ENCODE measurements at places on chromosomes 6 and 20.
A peak's percentile ranks its signal among the peaks of the same experiment; 100 is the strongest.

DNA sequence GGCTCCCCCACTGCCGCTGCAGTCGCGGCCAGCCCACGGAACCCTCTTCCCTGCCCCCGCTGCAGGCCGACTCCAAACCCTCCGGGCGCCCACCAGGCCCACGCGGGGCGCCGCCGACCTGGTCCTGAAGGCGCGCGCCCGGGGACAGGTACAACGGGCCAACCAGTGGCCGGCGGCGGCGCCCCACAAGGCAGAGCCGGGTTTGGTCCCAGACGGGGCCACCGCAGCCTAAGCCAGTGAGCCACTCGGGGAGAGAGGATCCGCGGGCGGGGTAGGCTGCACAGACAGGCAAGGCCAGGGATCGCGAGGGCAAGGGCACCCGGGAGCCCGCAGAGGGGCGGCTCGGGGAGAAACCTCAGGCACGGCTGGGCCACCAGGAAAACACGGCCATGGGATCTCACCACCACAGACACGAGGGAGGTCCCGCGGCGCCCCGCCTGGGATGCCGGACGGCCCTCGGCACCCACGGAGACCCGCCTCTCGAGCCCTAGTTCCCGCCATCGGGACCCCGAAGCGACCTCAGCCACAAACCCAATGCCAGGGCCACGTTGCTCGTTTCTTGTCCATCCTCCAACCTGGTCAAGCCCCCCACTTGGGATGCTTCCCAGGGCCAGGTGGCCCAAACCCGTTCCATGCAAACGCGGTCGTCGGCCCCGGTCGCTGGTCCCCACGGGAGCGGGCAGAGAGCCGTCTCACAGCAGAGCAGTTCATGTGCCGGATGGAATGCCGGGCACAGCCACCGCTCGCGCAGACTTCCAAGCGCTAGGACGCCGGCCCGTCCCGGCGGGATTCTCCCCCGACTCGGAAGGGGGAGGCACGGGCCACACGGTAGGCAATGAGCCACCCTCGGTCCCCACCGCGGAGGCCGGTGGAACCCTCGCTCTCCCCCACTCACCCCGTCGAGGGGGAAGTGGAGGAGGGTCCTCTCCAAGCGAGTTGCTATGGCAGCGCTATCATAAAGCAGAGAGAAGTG, 1956.6 kb upstream of the DEFB115 start:
- H3K36me3 ChIP-seq = peaks cover 17% of the 10 kb centered on the region
- H3K4me3 ChIP-seq = no peak overlapping the region
- H3K4me1 ChIP-seq = peaks cover 8% of the 10 kb centered on the region
- no peak overlapping the region for H3K27ac ChIP-seq
- no peaks in the 10 kb centered on the region for H3K27me3 ChIP-seq

GRCh38 chr6:30184417-30185031, 21.2 kb downstream of the TRIM15 start:
- H3K27me3 ChIP-seq = peaks cover 3% of the 10 kb centered on the region
- H3K4me3 ChIP-seq = no peak overlapping the region
- peaks cover 33% of the 10 kb centered on the region for H3K36me3 ChIP-seq
- H3K27ac ChIP-seq = no peak overlapping the region
- no peak for DNase-seq

DNA sequence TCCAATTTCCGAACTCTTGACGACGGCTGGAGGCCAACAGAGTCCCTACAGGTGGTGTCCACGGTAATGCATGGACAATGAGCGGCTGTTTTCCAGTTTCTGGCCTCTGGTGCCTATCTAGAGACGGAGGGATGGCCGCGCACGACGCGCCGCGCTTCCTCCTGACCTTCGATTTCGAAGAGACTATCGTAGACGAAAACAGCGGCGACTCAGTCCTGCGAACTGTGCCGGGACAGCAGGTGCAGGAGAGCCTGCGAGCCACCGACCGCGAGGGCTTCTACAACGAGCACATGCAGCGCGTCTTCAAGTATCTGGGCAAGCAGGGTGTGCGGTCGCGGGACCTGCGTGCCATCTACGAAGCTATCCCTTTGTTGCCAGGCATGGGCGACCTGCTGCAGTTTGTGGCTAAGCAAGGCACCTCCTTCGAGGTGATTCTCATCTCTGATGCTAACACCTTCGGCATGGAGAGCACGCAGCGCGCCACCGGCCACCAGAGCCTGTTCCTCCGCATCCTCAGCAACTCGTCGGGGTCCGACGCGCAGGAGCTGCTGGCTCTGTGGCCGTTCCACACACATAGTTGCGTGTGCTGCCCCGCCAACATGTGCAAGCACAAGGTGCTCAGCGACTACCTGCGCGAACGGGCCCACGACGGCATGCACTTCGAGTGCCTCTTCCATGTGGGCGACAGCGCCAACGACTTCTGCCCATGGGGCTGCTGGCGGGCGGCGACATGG, 169.4 kb downstream of the CDK19 start:
- H3K36me3 ChIP-seq = peaks cover 8% of the 10 kb centered on the region
- H3K27ac ChIP-seq = no peak overlapping the region
- no peak overlapping the region for H3K4me3 ChIP-seq

GRCh38 chr20:46695892-46696291, 6.6 kb upstream of the TP53RK start:
- H3K36me3 ChIP-seq = no peaks in the 10 kb centered on the region
- DNase-seq = no peak
- peaks cover 3% of the 10 kb centered on the region for H3K4me1 ChIP-seq
- peaks cover 13% of the 10 kb centered on the region for H3K27me3 ChIP-seq
- no peak overlapping the region for H3K27ac ChIP-seq
- no peak overlapping the region for H3K4me3 ChIP-seq

GRCh38 chr6:255041-255750, 37.1 kb upstream of the DUSP22 start:
- H3K4me1 ChIP-seq = peaks cover 43% of the 10 kb centered on the region
- peaks cover 1% of the 10 kb centered on the region for H3K36me3 ChIP-seq
- H3K4me3 ChIP-seq = no peak overlapping the region
- no peak overlapping the region for H3K27ac ChIP-seq
- no peak for DNase-seq

GRCh38 chr6:19535351-19535750, 301.8 kb upstream of the ID4 start:
- H3K4me1 ChIP-seq = no peaks in the 10 kb centered on the region
- no peak for DNase-seq
- H3K4me3 ChIP-seq = no peak overlapping the region
- no peaks in the 10 kb centered on the region for H3K27me3 ChIP-seq
- H3K36me3 ChIP-seq = no peaks in the 10 kb centered on the region

GRCh38 chr6:168385858-168386735, 54.9 kb upstream of the SMOC2 start:
- no peaks in the 10 kb centered on the region for H3K27me3 ChIP-seq
- DNase-seq = no peak

DNA sequence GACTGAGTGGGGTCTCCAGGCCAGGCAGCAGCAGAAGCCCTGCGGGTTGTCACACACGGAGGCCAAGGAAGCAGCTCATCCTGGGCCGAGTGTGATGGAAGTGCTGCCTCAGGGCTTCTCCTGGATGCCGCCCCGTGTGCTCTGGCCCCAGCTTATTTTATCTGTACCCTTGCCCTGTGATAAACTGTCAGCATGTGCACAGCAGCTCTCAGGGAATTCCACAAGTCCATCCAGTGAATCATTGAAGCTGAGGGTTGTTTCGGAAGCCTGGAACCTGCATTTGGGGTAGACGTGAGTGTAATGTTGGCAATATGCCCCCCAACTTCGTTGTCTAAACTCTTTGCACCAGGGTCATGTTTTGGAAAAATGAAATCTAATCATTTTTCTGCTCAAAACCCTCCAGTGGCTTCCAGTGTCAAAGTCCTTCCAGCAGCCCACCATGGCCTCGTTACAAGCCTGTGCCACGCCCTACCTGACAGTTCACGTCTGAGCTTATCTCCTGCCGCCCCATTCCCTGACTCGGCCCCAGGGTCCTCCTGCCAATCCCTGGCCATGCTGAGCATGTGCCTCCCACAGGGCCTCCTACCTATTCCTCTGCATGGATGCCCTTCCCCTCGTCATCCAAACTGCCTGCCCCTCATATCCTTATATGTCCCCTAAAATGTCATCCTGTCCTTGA, 168.1 kb upstream of the THBS2 start:
- no peak for DNase-seq
- no peak overlapping the region for H3K4me3 ChIP-seq
- no peak overlapping the region for H3K27ac ChIP-seq
- peaks cover 2% of the 10 kb centered on the region for H3K27me3 ChIP-seq
- H3K4me1 ChIP-seq = no peaks in the 10 kb centered on the region

DNA sequence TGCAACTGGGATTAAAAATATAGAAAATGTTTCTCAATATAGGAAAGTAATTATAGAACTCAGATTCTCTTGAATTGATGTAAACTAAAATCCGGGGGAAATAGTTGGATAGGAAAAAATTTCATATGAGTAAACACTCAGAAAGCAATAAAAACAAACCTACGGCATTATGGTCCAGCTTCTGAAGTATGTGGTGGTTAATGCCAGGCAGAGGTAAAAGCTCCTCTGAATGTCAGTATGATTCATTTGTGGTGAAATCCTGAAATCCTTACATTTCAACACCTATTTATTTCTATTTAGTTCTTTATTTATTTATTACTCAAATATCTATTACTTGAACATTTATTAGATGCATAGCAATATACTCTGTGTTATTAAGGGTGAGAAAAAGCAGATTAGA, 145.1 kb downstream of the RIMS1 start:
- no peaks in the 10 kb centered on the region for H3K27me3 ChIP-seq
- H3K27ac ChIP-seq = no peak overlapping the region
- no peaks in the 10 kb centered on the region for H3K4me1 ChIP-seq
- DNase-seq = no peak

GRCh38 chr6:29295181-29295585, 6.3 kb upstream of the OR14J1 start:
- H3K36me3 ChIP-seq = no peaks in the 10 kb centered on the region
- H3K4me1 ChIP-seq = no peaks in the 10 kb centered on the region
- DNase-seq = no peak
- H3K27me3 ChIP-seq = peaks cover 21% of the 10 kb centered on the region

DNA sequence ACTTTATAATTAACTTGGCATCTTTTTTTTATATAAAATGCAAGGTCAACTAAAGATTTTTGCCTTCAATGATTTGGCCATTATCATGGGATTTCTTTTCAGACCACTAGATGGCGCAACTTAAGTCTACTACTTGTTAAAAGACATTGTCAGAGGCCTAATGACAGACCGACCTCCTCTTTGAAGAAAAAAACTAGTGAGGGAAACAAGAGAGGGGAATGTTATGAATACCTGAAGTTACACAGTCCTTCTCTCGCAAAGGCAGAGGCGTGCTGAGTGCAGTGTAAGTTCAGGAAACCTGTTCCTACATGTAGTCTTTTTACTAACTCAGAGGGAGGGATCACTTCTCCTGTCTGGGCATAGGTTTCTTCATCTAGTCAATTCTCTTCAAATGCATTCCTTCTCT, 9.3 kb downstream of the TRAPPC3L start:
- H3K36me3 ChIP-seq = no peaks in the 10 kb centered on the region
- H3K4me1 ChIP-seq = no peaks in the 10 kb centered on the region
- DNase-seq = no peak
- no peak overlapping the region for H3K27ac ChIP-seq
- H3K4me3 ChIP-seq = no peak overlapping the region

GRCh38 chr6:150048099-150048498, 20.8 kb downstream of the ULBP3 start:
- H3K27ac ChIP-seq = no peak overlapping the region
- no peak for DNase-seq
- H3K4me1 ChIP-seq = no peaks in the 10 kb centered on the region

GRCh38 chr6:113562248-113562647, 294.9 kb upstream of the MARCKS start:
- DNase-seq = no peak
- H3K36me3 ChIP-seq = no peaks in the 10 kb centered on the region
- H3K27ac ChIP-seq = no peak overlapping the region
- no peak overlapping the region for H3K4me3 ChIP-seq
- H3K27me3 ChIP-seq = peaks cover 5% of the 10 kb centered on the region
- no peaks in the 10 kb centered on the region for H3K4me1 ChIP-seq

- H3K27ac ChIP-seq = no peak overlapping the region
- no peak overlapping the region for H3K4me3 ChIP-seq
- no peak for DNase-seq
- H3K4me1 ChIP-seq = no peaks in the 10 kb centered on the region
- H3K27me3 ChIP-seq = peaks cover 2% of the 10 kb centered on the region
- no peaks in the 10 kb centered on the region for H3K36me3 ChIP-seq
Measured at GRCh38 chr20:33176101-33176500, 8.1 kb downstream of the BPIFA2 start.

DNA sequence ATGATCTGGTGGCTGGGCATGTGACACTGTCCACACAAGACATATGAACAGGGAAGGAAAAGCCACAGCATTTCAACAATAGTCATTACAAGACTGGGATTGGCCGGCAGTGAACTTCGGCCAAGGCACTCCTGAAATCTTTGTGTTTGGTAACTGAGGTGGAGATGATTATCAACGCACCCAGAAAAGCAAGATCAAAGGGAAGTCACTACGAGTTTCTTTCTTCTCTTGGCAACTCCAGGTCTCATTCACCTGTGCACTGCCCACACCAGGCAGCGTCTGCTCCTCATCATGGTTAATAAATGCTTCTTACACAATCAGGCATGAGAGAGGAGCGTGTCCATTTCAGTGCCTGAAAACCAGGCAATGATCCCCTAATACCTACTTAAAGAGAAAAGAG, 20.5 kb upstream of the FOXC1 start:
- H3K4me1 ChIP-seq = no peaks in the 10 kb centered on the region
- no peaks in the 10 kb centered on the region for H3K36me3 ChIP-seq
- peaks cover 22% of the 10 kb centered on the region for H3K27me3 ChIP-seq
- no peak for DNase-seq

GRCh38 chr6:5439749-5440148, 178.4 kb downstream of the FARS2 start:
- H3K27ac ChIP-seq = no peak overlapping the region
- DNase-seq = no peak
- no peaks in the 10 kb centered on the region for H3K27me3 ChIP-seq
- peaks cover 10% of the 10 kb centered on the region for H3K4me1 ChIP-seq
- H3K4me3 ChIP-seq = no peak overlapping the region

DNA sequence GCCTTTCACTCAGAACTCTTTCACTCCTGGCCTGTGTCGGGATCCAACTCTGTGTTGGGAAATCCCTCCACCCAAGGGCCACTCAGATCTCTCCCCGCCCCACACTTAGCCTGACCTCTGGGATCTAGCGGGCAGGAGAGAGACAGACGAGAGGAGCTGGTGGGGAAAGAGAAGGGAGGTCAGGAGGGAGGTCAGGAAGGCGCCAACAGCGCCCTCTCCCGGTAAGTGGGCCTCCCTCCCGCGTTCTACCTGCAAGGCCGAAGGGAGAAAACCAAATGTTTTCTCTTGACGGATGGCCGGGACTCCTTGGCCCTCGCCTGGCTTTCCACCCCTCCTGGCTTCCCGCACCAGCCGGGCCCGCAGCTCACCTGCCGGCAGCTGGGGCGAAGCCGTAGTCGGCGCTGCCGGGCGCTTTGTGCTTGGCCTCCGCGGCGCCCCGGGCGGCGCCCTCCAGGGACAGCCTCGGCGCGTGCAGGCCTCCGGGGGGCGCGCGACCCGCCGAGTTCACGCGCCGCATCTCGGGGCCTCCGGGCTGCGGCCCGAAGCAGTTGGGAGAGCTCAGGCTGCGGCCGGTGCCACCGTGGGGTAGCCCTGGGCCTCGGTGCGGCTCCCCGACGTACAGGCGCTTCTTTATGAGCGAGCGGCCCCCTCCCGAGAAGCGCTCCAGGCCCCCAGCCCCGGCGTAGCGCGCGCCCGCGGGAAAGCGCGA, 38.2 kb downstream of the C6orf132 start:
- DNase-seq = peak; percentile 87
- H3K27ac ChIP-seq = peak overlapping the region; percentile 56
- H3K4me1 ChIP-seq = peaks cover 36% of the 10 kb centered on the region
- H3K27me3 ChIP-seq = peaks cover 6% of the 10 kb centered on the region
